ENCODE measurements at places on chromosomes 3 and 15. TPM values are rescaled to one million over a fixed set of nuclear protein-coding genes. Genes with fewer than 3 reads are reported as not detected.

DNA sequence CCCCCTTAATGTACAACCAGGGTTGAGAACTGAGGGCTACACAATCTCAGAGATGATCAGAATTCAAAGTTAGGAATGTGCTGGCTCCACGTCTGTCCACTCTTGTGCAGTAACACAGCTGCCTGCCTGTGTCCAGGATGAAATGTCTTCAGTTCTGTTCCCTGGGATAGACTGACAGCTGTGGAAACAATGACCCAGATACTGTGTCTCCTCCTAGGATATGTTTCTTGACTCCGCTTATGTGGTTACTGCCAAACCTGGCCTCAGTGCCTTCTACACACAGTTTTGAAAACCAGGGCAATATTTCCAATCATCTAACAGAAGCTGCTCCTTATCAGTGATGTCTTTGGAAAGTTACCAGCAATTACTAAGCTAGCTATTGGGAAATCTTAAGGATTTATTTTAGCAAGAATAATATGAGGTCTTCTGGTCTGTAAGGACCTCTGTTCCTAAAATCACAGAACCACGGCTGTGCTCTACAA is 67.6 kb downstream of the NOX5 start:
- no peak for DNase-seq

The C3orf49 gene
- not detected for total RNA-seq

The GCHFR gene
- total RNA-seq, result 4.9 TPM

DNA sequence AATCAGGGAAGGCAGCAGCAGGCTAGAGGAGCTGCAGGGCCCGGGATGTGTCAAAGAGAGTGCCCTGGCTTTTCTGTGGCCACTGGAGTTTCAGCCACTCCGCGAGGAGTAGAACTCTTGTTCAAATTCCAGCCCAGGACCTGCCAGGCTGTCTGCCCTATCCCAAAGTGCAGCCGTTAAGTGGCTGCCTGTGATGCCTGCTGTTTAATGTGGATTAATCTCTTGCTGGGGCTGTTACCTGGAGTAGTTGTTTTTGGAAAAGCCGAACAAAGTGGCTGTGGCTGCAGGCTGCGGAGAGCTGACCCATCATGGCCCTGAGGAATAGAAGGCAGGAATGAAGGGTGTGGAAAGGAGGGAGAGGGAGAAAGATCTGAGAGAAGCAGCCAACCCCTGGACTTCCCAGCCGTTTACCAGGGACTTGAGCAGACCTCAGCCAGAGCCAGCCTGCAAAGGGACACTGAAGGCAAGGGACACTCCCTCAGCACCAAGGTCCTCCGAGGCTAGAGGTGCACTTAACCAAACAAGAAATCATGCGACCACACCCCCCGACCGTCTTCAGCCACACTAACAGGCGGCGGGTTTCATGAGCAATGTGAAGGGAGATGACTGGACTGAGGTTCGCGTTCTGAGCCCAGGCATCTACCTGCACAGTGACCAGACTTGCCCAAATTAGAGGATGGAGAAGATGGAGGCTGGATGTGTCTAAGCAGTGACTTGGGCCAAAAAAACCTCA is 4.7 kb downstream of the CDAN1 start:
- no peak for DNase-seq

Data from psoas muscle (tissue), 8 donors.